Kasumi-1 (cell line): ENCODE measurements at places on chromosomes 1 and 21.

DNA sequence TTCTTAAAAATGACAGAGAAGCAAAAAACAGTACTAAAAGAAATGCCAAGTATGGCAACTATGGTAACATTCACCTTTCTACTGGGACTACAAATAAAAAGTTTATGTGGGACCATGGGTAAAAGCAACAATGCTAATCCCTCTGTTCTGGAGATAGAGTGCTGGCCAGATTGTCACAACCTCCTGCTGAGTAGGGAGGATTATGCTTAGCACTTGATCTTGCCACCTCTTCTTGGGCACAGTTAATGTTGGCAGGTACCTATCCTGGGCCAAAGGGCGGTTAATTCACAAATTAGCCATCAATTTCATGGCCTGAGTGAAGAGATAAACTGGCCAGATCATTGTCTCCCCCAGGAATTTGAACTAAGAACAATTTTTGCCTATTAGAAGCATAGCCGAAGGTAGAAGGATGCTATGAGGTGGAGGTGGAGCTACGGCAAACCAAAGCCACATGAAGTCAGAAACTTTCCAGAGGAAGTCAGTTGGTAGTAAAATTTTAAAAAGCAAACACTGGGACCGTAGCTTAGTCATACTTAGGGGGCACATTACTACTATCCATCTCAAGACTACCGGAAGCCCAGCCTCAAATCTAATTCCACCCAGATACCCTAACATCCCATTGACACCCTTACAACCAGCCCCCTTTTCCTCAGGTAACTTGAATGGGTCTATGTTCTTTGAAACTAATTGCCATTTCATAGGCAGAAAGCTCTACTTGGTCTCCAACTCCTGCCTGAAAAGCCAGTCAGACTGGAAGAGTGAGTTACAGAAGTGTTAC lies 2.7 kb downstream of the SCYL3 start:
- DNase-seq, result no peak

DNA sequence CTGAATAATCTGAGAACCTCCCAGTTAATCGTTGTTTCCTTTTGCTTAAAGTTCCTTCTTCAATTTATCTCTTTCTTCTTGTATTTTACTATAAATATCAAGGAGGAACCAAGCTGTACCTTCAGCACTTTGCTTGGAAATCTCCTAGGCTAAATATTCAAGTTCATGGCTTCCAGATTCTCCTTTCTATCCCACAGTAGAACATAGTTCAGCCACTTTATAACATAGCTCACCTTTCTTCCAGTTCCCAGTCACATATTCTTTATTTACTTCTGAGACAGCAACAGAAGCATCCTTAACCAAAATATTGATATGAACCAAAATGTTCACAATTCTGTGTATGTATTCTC lies 11.0 kb downstream of the ZMYM4 start:
- DNase-seq, result no peak

- DNase-seq, result no peak
Observed at GRCh38 chr1:10549904-10550664, 75.3 kb downstream of the PEX14 start.

- DNase-seq, result peak; percentile 87
Observed at GRCh38 chr1:211606332-211606913, 27.5 kb upstream of the SLC30A1 start.

DNA sequence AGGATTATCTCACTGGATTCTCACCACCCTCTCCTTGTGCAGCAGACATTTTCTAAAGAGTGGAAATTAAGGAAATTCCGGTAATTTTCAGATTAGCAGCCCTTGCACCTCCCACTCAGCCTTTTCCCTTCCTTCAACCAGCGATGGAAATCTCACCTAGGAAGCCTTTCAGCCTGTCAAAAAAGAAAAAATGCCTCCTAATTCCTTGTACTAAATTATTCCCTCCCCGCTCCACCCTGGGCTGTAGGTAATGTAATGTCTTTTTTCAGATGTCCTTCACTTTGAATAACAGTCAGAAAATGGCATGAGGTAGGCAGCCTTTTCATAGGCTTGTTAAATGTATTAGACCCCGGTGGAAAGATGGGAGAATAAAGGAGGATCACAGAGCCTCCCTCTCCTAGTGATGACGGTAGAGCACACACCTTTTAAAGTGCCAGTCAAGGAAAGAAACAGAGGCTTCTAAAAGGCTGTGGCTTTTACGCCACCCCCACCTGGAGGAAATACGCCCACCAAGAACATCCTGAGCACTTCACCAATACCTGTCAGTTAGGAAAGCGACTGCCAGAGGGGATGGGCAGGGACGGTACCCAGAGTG lies 62.8 kb upstream of the NEK2 start:
- DNase-seq, result no peak

DNA sequence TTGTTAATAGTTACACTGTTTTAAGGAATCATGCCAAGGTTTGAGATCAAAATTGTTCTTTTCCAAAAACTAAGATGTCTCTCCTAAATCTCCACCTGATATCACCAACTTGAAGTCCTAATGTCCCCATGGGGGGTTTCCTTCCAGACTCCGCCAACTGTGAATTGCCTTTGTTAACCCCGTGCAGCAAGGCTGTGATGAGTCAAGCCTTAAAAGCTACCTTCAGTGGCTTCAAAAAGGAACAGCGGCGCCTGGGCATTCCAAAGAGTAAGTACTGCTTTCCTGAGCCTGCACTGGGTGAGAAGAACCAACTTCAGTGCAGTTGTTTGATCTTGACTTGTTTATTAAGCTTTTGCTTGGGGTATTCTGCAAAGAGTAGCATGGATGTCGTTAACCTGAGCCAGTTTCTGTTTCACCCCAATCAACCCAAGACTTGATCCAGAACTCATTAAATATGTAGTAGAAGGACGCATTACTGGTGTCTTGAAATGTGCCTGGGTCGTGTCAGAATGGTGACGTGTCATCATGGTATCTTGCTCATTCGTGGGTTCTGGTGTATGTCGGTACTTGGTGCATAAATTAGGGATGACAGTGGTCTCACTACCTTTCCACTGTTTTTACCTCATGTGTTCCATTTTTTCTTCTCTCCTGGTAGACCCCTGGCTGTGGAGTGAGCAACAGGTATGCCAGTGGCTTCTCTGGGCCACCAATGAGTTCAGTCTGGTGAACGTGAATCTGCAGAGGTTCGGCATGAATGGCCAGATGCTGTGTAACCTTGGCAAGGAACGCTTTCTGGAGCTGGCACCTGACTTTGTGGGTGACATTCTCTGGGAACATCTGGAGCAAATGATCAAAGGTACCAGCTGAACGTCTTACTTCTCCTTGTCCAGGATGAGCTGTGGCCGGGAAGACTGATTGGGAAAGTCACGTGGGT lies 8.7 kb downstream of the ETS2 start:
- DNase-seq, result no peak

GRCh38 chr1:169844941-169845608 lies 48.6 kb downstream of the SCYL3 start:
- DNase-seq, result no peak

DNA sequence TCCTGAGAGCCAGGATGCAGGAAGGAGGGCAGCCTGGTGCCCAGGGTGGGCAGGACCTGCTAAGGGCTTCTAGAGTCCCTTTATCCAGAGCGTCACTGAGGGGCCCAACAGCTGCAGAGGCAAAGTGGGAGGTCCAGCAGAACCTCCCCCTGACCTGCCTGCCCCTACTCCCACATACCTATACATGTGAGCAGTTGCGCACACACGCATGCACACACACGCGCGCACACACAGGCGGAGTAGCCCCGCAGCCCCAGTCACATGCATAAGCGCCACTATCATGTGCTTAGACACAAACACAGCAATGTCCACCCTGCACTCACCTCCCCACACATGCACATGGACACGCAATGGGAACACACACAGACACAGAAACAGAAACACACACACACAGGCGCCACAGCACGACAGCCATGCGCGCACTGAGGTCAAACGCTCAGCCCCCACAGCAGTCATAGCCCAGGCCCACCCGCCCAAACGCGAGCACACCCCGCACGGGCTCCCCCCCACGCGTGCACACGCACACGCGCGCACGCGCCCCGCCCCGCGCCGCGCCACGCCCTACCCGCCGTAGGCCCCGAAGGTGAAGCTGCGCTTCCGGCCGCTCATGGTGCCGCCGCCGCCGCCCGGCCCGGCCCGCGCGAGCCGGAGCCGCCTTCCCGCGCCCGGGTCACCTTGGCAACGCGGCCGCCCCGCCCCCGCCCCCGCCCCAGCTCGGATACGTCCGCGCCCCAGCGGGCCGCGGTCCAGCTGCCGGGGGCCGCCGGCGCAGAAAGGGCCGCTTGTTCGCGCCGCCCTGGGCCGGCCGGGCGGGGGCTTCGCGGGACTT lies 17.7 kb downstream of the RAP1GAP start:
- no peak for DNase-seq

- no peak for DNase-seq
Observed at GRCh38 chr1:73611681-73612080, 586.3 kb downstream of the LRRIQ3 start.

GRCh38 chr1:119310301-119310700 lies 58.3 kb upstream of the HAO2 start:
- DNase-seq, result no peak

GRCh38 chr1:58934706-58935105 lies 150.9 kb upstream of the JUN start:
- DNase-seq, result no peak

DNA sequence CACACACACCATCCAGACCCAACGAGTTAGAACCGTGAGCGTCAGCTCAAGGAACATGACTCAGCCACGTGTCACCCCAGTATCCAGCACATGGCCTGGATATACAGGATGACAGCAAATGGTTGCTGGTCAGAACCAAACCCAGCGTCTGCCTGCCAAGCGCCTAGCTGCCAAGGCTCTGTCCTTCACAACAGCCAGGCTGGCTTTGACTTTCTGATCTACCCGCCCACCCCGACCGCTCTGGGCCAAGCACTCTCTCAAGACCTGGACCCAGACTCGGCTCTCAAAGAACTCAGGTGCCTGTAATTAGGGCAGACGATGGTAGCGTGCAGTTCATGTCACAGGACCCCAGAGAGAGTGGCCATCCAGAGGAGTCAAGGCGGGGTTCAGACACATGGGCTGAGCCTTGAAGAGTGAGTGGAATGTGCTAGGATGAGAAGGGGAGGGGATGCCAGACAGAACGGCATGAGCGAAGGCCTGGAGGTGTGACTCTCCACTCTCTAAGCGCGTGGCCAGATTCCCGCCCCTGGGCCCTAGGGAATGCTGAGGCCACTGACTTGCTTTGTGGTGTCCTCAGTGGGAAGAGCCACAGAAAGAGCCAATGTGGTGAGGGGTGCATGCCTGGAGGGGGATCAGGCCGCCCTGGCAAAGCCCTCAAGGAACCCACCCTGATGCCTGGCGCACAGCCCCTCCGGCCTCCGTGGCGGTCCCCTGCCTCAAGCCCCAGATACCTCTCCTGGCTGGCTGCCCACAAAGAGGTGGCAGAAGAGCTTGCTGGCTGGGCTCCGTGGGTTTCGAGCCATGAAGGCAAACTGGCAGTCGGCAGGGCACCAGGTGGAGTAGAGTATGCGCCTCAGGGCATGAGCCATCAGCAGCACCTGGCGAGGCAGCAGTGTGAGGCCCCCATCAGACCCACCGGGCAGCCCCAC lies 7.0 kb downstream of the SH2D5 start:
- DNase-seq, result no peak

DNA sequence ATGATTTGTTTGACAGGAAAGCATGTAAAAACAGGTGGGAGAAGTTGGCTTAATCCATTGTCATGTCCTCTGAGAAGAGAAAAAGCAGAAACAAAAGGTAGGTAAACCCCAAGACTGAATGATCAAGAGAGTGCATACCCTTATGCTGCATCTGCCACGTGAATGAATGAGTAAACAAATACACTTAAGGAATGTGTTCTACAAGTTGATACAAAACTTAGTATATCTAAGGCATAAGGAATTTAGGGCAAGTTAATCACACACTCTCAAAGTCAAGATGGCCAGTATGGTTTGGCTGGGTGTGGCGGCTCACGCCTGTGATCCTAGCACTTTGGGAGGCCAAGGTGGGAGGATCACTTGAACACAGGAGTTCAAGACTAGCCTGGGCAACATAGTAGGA lies 34.2 kb downstream of the HMCN1 start:
- DNase-seq, result no peak

GRCh38 chr1:155083052-155083541 lies 4.5 kb downstream of the EFNA3 start:
- no peak for DNase-seq

DNA sequence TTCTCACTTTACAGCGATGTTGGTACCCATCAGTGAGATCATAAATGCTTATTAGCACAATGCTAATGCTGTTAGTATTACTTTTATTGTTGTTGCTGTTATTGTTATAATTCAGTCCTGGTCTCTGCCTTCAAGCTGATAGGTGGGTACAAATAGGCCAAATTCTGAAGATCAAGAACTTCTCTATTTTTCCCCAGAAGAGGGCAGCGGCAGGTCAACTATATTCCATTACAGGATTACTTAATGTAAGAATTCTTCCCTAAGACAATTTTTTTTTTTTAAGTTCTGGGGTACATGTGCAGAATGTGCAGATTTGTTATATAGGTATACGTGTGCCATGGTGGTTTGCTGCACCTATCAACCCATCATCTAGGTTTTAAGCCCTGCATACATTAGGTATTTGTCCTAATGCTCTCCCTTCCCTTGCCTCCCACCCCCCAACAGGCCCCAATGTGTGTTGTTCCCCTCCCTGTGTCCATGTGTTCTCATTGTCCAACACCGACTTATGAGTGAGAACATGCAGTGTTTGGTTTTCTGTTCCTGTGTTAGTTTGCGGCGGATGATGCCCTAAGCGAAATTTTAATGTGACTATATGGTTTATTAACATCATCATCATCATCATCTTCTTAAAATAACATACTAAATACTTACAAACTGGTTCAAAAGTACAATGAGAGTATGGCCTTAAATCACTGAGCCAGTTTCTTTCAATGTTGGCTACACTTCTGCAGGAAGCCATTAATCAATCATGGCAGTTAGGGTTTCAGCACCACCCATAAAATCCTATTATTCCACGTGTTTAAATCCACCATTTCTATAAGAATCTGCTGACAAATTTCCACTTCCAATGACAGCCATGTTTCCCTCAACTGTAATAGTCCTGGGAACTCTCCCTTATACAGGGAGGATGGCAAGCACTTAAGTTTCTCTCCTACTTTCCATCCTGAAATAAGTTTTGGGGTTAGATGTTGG lies 19.2 kb downstream of the SLC19A2 start:
- DNase-seq, result peak; percentile 47

DNA sequence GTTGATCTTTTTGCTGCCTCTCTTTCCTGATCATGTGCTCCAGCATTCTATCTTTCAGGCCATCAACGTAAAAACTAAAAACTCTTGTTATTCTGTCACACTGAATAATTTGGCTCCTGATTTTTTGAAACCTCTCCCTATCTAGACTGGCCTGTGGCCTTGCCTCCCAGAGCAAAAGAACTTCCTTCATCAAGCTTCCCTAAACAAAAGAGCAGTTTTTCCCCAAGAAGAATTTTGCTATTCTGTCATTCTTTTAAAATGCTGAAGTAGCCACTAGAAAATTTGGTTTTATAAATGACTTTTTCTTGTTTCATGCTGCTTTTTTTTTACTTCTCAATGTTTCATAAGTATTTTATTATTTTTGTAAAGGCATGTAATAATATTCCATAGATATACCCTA lies 37.1 kb upstream of the CR2 start:
- no peak for DNase-seq
